Kidney (tissue), 22 donors: ENCODE measurements at places on chromosomes 7 and 10. TPM values are rescaled to one million over a fixed set of nuclear protein-coding genes. Genes with fewer than 3 reads are reported as not detected.

GRCh38 chr7:26443751-26444150 is 152.1 kb downstream of the SNX10 start:
- DNase-seq = no peak

- DNase-seq = no peak
Observed at GRCh38 chr7:51778121-51778520, 461.5 kb upstream of the COBL start.

- DNase-seq = no peak
Observed at GRCh38 chr7:147885869-147886268, 704.7 kb upstream of the C7orf33 start.

DNA sequence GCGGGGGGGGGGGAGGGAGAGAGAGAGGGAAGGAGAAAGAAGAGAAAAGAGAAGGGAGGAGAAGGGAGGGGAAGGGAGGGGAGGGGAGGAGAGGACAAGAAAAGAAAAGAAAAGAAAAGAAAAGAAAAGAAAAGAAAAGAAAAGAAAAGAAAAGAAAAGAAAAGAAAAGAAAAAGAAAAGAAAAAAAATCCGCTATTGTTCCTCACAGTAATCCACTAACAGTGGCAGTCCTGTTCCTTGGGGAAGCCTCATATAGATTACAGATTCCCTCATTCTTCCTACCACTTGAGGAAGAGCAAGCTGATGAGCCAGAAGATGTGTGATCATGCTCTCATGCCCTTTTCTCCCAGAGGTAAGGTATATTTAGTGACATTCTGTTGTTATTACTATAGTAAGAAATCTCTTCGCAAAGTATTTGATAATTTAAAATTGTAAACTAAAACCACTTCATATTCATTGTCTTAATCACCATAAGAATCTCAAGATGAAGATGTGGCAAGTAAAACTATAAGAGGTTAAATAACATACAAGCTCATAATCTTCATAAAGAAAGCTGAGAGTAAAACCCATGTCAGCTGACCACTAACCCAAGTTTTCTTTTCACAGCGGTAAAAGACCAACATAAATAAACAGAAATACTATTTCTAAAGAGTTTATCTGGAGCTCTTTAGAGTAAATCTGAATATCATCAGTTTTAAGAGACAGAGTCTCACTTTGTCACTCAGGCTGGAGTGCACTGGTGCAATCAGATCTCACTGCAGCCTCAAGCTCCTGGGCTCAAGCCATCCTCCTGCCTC is 128.1 kb downstream of the JMJD1C start:
- no peak for DNase-seq

DNA sequence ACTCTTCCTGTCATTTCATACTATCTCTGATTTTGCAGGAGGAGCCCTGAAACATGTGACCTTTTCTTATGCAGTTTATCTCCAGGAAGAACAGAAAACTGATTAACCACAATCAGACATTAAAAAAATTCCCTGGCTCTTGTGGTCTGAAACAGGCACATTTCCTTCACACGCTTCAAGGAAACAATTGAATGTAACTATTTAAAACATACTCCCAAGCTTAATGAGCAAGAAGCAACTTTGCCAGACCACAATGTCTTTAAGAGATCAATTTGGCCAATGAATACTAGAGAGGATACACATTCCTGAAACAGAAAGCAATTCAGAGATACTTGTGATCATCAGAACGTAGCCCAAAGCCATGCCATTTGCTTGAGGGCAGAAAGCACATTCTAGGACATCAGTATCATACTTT is 65.8 kb downstream of the PIP4K2A start:
- DNase-seq = no peak

GRCh38 chr7:45585628-45586027 is 11.5 kb downstream of the ADCY1 start:
- no peak for DNase-seq

DNA sequence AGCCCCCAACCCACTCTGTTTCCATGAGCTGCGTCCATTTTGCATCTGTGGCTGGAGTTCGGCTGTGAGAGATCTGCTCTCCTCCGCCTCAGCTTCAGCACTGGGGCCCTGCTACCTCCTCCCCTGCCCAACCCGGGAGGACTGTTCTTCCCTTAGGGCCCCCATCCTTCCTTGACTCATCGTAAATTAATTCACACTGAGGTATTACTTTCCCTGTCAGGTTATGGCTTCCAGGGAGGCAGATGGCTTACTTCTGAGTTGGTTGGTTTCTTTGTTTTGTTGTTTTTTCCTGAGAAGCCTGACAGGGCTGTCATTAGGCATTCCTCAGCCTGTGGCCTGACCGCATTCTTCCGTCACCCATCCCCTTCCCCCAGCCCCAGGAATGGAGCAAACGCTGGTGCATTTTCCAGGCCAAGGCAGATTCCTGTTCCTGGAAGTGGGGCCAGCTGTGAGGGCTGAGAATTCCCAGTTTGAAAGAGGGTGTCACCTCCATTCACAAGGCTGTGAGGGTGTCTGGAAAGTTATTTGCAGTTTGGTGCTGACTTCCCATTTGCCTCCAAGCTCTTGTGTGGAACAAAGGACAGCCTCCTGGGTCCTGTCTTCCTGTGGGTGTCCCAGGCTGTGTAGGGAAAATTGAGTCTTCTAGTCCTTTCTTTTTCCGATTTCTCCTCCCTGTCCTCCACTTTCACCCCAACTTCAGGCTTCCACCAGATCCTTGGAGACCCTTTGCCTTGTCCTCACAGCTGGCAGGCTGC is 11.7 kb downstream of the CPA5 start:
- peak; percentile 95 for DNase-seq

DNA sequence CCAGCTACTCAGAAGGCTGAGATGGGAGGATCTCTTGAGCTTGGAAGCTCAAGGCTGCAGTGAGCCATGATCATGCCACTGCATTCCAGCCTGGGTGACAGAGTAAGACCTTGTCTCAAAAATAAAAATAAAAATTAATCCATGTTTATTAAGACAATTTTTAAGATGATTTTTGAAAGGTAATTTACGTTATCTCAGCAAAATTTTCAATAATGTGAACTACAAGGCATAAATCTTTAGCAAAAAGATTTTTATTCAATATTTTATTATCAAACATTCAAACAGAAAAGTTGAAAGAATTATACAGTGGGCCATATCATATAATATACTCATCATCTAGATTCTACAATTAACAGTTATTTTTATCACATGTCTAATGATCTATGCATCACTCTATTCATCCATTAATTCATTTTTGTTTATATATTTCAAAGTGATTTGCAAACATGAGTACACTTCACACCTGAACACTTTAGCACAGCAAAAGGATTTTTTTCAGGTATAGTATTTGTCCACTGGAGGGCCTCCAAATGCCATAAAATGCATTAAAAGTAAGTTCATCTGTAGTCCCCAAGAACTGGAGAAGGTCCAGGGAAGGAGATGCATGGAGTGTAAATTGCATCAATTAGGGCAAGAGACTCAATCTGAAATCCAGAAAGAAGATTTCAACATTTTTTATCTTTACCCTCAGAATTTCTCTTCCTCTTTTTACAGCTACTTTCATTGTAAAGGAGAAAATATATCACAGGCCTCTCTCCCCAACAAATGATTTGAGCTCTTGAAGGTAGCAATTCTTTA is 38.6 kb upstream of the RSBN1L start:
- peak; percentile 80 for DNase-seq

DNA sequence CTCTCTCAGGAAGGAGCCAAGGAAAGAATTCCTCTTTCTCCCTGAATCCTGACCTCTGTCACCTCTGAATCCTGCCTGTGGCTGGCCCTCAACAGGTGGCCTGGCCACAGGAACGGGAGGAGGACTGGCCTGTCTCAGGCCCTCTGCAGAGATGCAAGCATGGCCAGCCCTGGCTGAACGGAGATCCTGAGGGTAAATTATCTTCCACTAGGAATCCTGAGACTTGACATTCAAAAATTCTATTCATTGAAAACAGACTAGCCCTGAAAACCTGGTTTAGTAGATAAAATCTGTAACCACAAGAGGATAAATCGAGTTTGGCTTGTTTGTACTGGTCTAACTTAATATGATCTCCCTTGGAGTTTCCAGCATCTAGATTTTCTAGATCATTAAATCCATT is 579.3 kb downstream of the LRMDA start:
- no peak for DNase-seq

The SPAM1 gene
- not detected for total RNA-seq

The PNLIPRP2 gene
- not detected for total RNA-seq

The GJD4 gene
- not detected for total RNA-seq

The SPDYE3 gene
- not detected for total RNA-seq
